NCI-H524 treated with DMSO at 0.1 percent for 48 hours (cell line): ENCODE measurements at places on chromosomes 7 and 10.
A peak's percentile ranks its signal among the peaks of the same experiment; 100 is the strongest.

- DNase-seq: no peak
Observed at GRCh38 chr10:103278537-103278823, 1.5 kb downstream of the INA start.

DNA sequence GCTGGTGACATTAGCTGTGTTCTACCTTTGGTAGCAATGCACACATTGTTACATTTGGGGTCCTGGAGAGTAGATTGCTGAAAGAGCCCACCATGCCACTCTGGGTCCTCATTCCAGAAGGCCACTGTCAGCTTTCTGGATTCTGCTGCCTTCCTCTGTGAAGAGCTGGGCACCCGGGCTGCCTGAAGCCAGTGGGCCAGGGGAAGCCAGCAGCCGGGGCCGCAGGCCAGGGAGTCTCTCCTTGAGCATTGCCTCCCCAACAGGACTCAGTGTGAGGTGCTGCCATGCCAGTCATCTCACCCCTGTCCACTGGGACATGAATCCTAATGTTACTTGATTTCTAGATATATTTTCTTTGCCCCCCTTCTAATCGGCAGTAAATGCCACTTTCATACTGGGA, 234.0 kb downstream of the SKAP2 start:
- no peak for DNase-seq

DNA sequence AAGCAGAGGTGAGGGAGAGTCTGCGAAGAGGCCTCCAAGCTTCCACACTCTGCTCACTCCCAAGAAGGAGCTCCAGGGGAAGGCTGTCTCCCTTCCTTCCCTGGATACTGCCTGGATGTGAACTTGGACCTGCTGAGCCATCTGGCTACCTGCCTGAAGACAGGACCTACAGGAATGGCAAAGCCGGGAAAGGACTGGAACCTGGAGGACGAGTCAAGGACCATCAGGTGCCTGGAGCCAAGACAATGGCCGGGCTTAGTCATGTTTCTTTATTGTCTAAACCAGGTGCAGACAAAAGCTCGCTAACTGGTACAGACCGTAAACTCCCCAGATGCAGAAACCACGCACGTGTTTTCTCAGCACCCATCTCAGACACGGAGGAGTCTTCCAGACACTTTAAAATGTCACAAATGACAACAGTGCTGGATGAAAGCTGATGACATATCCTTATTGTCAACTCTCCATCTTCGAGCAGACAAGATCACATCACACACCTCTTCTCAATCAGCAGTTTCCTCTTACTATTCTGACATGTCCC, 12.1 kb downstream of the ASB13 start:
- no peak for DNase-seq

GRCh38 chr10:97656777-97657176, 16.3 kb downstream of the PI4K2A start:
- no peak for DNase-seq

- peak; percentile 94 for DNase-seq
Observed at GRCh38 chr7:36838616-36839225, 114.4 kb upstream of the AOAH start.

DNA sequence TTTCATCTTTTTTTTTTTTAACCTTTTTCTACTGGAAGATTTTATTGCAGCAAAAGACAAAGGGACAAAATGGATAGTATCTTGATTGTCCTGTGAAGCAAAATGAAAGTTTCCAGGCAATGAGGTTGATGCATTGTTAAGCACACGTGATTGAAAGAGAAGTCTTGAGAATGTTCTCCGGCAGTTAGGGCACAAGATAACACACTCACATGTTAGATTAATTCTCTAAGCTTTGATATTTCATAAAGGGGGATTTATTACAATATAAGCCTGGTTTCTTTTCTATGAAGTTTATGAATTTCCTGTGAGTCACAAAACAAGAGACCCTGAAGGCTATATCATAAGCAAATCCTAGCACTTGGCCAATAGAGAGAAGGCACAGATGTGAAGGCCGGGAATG, 93.4 kb upstream of the ARMC3 start:
- no peak for DNase-seq

DNA sequence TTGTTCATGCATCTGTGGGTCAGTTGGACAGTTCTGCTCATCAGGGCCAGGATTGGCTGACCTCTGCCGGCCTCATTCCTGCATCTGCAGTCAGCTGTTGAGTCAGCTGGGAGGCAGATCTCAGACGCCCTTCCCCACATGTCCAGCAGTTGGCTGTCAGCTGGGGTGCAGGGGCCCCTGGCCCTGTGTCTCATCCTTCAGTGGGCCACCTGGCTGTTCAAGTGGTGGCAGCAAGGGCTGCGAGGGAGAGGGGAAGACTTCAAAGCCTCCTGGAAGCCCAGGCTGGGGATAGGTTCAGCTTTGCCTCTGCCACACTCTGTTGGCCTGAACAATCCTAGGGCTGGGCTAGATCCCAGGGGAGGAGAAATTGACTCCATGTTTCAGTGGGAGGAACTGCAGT, 33.2 kb downstream of the TACR2 start:
- DNase-seq: no peak

- no peak for DNase-seq
Observed at GRCh38 chr10:3281941-3282673, 109.5 kb upstream of the PITRM1 start.

- no peak for DNase-seq
Observed at GRCh38 chr7:16419859-16420258, 1.5 kb downstream of the CRPPA start.

GRCh38 chr7:63046612-63047011, 952.0 kb upstream of the ZNF722 start:
- DNase-seq: no peak

- DNase-seq: no peak
Observed at GRCh38 chr7:3265388-3265787, 35.7 kb upstream of the SDK1 start.

DNA sequence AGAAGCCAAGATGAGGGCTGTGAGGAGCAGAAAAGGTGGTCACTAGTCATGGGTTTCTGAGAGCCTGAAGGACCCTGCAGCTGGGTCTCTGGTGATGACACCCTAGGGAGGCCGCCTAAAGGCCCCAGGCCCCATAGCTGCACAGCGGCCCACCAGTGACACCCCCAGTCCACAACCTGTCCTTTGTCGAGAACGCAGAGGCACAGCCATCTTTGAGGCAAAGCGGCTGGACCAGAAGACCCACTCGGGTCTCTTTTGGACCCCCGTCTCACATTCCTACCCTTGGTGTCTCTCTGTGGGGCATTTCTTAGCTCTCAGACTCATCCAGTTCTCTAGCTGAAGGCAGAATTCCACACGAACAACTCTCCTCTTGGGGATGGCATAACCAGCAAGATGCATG, 18.8 kb downstream of the JCAD start:
- no peak for DNase-seq

GRCh38 chr10:7407368-7408290, 3.2 kb downstream of the SFMBT2 start:
- DNase-seq: no peak

DNA sequence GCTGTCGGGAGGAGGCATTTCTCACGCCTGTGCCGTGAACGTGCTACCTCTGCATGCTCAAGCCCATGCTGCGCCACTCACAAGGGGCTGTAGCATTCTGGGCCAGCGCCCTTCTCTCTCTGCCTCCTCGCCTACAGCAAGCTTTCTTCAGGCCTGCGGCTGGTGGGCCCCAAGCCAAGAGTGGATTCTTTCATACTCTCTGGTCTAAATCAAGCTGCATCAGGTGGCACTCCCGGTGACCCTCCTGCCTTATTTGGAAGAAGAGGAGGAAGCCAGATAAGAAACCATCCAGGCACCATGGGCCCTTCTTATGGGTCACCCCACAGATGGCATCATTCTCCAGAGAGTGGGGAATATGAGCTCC, 86.7 kb upstream of the DUSP5 start:
- no peak for DNase-seq

DNA sequence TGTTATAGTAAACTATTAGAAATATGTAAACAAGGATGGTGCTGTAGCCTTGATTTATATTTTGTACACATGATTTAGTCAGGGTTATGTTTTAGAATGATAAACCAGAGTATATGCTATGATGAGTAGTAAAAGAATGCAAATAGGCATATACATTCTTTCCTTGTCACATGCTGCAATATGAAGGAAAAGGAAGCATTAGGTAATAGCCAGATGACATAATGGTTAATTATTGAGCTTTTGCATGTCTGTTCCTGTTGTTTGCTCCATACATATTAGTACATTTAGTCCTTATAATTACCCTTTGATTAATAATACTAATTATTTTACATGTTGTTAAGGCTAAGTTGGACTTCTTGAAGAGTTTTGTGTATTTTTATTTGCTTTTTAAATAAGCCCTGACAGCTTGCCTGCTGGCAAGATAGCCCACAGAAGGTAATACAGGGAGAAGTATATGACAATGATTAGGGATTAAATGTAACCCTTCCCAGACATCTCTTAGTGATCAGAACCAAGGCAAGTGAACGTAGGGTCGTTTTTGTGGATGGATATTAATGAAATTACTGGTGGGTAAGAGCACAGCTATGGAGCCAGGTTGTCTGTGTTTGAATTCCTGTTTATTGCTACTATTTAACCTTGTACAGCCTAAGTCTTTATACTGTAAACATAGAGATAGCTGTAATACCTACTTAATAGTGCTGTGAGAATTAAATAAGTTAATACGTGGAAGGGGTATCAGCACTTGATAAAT, 68.4 kb downstream of the PHTF2 start:
- no peak for DNase-seq

- no peak for DNase-seq
Observed at GRCh38 chr10:79236433-79236765, 110.9 kb upstream of the PPIF start.

GRCh38 chr10:56881218-56881617, 520.2 kb upstream of the ZWINT start:
- peak; percentile 50 for DNase-seq

GRCh38 chr7:5423976-5424748, 528 bp upstream of the TNRC18 start:
- peak; percentile 86 for DNase-seq

DNA sequence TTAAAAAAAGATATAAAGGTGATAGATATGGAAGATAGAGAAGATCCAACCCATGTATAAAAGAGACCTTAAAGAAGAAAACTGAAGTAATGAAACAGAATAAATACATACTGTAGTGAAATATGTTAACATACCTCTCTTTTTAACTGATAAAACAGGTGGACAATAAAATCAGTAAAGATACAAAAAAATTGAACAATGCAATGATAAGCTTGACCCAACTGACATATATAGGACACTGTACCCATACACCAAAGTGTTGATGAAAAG, 17.4 kb upstream of the PRF1 start:
- DNase-seq: no peak

DNA sequence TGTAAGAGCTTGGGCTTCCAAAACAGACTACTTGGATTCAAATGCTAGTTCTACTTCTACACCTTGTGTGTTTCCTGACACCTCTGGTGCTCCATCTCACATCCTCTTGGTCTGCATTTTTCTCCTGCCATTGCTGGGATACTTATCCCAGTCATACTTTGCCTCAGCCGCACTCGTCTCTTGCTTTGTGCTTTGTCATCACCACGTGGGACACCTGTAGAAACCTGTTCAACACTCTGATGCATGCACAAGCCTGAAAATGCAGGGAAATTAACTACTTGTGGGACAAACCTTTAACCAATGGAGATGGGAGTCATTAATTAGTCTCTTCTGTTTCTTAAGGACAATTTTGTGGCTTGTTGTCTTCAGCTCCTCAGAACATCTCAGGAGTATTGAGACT, 94.2 kb upstream of the PHYHIPL start:
- no peak for DNase-seq

- no peak for DNase-seq
Observed at GRCh38 chr10:86226781-86227201, 139.8 kb downstream of the GRID1 start.

DNA sequence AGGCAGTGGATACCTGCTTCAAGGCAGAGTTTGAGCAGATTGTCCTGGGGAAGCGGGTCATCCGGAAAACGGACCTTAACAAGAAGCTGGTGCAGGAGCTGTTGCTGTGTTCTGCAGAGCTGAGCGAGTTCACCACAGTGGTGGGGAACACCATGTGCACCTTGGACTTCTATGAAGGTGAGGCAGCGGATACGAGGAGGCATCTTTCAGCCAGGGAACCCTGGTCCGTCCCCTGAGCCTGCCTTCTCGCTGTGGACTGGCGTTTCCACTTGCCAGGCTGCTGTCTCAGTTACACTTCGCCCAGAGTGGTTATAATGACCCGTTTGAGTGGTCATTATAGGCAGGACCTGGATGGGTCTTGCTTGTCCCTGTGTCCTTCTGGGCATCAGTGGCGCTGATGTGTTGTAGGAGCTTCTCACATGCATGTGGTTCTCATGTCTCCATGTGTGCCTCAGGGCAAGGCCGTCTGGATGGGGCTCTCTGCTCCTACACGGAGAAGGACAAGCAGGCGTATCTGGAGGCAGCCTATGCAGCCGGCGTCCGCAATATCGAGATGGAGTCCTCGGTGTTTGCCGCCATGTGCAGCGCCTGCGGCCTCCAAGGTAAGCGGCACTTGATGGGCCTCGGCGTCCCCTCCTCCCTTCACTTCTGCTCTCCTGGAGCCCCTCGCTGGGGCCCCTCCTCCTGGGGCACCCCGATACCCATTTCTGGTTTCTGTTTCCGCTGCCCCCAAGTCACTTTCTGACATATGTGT, 18.0 kb downstream of the UPP1 start:
- DNase-seq: no peak

DNA sequence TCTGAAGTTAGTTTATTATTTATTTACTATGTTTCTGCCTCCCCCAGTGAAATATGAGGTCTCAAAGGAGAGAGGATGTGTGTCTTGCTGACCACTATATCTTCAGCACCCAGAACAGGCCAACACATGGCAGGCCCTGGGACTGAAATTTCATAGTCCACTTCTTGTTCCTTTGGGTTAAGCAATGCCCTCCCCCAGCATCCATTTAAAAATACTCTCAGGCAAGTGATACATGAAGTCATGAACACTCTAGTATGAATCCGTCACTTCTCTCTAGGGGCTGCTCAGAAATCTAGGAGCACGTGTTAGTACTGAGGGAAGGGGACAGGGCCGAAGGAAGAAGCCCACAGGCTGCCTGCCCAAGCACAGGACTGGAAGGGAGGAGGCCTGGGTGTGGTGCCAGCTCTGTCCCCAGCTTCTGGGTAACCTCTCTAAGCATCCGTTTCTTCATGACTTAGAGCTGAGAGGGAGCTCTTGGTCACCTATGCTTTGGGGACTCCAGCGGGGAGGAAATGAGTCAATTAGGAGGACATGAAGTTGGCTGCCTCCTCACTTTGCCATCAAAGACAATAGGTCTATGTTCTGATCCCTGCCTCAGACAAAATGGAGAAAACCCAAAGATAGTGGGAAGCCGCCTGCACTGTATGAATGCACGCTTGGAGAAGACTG, 119.2 kb downstream of the KCNMA1 start:
- DNase-seq: no peak

GRCh38 chr10:113125612-113126011, 175.6 kb downstream of the TCF7L2 start:
- no peak for DNase-seq

DNA sequence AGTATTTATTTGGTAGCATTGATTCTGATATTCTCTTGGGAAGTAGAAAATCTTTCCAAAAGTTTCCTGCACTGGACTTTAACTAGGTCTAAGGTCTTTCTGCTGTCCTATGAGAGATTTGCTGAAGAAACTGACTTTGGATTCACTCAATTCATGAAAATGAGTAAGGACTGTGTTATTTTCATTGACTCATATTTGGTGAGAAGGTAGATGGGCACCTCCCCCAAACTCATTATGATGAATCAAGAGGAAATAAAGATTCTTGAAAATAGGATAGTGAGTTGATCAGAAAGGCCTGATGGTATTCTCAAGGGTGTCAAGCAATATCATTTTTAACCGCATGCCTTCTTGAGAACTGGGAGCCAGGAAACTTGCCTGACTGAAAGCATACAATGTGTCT, 110.3 kb downstream of the RNF133 start:
- no peak for DNase-seq

GRCh38 chr7:82506702-82507101, 63.1 kb upstream of the CACNA2D1 start:
- DNase-seq: no peak

GRCh38 chr7:68423356-68423755, 1174.9 kb upstream of the AUTS2 start:
- DNase-seq: no peak
